CD4-positive, alpha-beta T cell treated with Interleukin-4 for 4 hours (primary cell): ENCODE measurements at places on chromosomes 4 and X.

GRCh38 chr4:144739511-144740033, 93.6 kb downstream of the HHIP start:
- no peak for DNase-seq

GRCh38 chr4:108155373-108155772, 13.4 kb downstream of the LEF1 start:
- DNase-seq = no peak

- no peak for DNase-seq
Measured at GRCh38 chrX:50618788-50619558, 148.3 kb upstream of the DGKK start.

DNA sequence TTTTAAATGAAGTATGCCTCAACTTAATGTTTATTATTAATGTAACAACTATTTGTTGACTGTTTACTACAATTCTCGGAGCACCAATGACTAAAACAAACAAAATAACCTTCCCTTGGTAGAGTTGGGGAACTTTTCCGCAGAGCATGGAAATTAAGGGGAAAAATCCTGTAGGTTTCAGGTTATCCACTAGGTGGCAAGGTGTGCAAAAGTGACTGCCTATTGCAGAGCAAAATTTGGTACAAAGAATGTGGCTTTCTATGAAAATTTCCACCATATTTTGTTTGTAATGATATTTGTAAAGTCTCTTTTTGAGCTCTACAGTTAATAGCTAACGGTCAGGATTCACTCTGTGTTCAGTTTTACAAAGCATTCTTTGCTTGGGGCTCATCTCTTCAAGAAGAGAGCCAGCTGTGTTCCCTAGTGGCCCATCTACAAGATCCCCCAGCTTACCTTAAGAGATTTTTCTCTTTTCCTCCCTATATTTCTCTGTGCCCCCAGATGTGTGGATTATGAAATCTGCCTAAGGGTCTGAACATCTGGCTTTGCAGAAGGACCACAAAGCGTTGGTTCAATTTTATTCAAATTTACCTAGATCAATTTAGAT, 61.1 kb downstream of the FBXO8 start:
- peak; percentile 33 for DNase-seq

DNA sequence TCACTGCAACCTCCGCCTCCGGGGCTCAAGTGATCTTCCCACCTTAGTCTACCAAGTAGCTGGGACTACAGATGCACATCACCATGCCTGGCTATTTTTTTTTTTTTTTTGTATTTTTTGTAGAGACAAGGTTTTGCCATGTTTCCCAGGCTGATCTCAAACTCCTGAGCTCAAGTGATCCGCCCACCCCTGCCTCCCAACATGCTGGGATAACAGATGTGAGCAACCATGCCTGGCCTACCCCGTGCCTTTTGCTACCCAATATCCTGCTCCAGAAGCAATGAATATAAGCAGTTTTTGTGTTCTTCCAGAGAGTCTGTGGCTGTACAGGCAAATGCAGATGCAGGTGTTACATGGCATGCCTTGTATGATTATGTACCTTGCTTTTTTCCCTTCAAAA, 50.5 kb downstream of the TBC1D14 start:
- DNase-seq = no peak

- no peak for DNase-seq
Measured at GRCh38 chr4:112061207-112061817, 83.9 kb upstream of the FAM241A start.

GRCh38 chrX:30957753-30958152, 68.7 kb upstream of the TAB3 start:
- no peak for DNase-seq

DNA sequence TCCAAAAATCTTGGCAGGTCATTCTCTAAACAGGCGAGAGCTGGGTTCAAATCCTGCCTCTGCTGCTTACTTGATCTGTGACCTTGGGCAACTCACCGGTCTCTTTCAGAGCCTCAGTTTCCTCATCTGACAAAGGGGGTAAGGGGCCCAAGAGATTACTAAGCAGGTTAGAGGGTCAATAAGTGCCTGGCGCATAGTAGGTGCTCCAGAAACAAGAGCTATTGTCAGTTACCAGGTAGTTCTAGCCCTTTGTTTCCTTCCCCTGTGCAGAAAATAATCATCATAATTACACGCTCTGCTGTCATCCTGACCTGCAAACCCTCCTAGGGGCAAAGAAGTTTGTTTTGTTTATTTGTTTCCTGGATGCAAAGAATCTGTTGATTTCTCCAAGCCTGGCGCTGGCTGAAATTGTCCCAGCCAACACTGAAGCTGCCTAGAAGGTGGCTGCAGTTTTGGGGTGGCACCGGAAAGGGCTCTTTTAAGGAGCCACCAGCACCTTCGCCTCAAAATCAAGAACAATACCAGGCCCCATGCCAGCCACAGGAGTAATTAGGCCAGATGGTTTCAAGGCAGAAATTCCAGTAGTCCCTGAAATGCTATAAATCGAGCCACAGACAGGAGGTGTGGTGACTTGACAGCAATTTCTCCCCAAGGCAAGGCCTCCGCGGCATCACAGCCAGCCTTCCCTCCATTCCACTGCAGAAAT, 10.2 kb upstream of the KIAA0232 start:
- DNase-seq = no peak

DNA sequence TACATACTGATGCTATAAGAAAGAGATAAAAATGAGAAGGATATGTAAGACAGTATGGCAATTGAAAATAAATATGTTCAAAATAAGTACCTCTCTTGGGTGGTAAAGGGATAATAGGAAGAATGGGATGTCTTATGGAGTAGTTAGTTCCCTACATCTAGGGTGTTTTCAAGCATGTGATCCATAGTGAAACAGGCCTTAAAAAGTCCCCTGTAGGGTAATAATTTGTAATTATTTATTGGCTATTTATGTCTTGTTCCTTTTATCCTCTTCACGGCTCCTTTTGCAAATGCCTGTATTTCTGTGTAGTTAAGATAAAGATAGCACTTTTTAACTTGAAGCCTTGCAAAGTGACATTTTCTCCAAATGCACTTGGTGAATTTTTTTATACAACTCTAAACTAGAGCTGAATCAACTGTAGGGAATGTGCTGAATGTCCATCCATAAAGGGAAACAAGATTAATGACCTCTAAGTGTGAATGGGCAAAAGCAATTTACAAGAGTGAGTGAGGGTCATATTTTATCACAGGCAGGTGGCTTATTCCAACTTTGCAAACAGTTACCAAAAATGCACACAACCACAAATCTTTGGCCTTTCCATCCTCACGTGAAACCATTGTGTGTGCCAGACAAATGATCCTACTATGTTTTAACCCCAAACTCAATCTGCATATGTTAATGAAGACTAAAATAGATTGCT, 299.0 kb downstream of the KCNIP4 start:
- DNase-seq = no peak

- no peak for DNase-seq
Measured at GRCh38 chr4:20078644-20079043, 173.1 kb upstream of the SLIT2 start.

DNA sequence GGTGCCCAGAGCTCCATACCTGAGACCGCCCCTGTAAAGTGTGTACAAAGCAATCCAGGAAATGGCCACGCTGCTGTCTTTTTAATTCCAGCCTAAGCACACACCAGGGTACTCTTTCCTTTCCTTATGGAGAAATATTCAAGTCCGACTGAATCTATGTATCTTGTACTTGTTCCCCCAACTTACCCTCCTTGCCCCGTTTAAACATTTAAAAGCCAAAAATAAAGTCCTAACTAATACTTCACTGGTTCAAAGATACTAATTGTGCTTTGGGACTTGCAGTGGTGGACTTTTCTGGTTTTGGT, 731 bp upstream of the AMMECR1 start:
- no peak for DNase-seq

- DNase-seq = no peak
Measured at GRCh38 chrX:105647749-105648148, 174.6 kb upstream of the NRK start.

DNA sequence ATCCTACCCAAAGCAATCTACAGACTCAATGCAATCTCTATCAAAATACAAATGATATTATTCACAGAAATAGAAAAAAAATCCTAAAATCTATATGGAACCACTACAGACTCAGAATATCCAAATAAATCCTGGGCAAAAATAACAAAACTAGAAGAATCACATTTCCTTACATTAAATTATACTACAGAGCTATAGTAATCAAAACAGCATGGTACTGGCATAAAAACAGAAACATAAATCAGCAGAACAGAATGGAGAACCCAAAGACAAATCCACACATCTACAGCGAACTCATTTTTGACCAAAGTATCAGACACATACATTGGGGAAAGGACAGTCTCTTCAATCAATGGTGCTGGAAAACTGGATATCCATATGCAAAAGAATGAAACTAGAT, 304.1 kb upstream of the FGF13 start:
- DNase-seq = no peak

DNA sequence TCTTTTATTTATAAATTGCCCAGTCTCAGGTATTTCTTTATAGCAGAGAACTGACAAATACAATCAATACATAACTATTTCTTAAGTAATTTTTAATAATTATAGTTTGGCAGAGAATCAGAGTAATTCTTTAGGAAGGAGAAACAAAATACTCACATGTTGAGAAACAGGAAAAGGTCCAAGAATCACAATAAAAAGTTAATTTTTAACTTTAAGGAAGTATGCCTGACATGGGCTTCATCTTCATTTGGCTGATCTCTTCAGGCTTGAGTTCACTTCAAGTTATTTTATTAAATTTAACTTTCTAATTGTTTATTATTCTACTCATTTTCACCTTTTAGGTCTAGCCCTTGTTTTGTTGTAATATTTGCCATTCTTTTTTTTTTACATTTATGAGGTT, 36.1 kb upstream of the RNF150 start:
- DNase-seq = no peak

GRCh38 chr4:33116871-33117270, 2396.7 kb downstream of the PCDH7 start:
- no peak for DNase-seq

DNA sequence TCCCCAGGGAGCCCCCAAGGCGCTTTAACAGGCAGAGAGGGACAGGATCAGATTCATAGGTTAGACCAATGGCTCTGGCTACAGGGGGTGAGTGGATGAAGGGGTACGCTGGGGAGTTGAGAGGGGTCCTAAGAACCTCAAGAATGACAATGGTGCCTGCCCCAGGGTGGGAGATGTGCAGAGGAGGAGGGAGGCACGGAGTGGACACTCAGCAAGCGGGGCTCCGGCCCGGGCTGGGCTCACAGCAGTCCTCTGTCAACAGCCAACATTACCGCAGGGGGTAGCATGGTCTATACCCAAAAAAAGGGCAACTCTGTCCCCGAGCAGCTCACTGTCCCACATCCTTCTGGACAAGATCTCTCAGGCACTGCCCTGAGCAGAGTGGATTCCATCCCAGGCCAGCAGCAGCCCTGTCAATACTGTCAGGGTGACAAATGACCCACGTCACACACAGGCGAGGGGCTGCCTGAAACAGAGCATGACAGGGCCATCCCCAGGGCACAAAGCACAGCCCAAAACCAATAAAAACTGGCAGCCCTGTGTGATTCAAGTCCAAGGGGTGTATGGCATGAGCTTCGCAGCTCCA, 47.7 kb upstream of the PPP2R2C start:
- no peak for DNase-seq

DNA sequence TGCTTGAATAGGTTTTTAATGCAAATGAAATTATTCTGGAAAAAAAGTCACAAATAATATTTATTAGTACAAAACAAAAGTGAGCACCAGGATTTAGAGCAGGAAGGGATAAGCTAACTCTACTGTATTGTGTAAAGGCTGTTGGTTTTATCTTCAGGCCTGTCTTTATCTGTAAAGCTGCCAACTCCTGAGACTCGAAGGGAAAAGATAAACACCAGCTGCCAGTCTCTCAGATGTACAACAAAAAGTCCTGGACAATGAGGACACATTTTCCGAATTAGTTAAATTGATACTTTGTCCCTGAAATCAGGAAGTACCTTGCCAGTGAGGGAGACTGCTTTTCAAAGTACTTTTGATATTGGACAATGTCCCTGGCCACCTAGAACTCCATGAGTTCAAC, 8.8 kb downstream of the DDX60 start:
- DNase-seq = no peak

DNA sequence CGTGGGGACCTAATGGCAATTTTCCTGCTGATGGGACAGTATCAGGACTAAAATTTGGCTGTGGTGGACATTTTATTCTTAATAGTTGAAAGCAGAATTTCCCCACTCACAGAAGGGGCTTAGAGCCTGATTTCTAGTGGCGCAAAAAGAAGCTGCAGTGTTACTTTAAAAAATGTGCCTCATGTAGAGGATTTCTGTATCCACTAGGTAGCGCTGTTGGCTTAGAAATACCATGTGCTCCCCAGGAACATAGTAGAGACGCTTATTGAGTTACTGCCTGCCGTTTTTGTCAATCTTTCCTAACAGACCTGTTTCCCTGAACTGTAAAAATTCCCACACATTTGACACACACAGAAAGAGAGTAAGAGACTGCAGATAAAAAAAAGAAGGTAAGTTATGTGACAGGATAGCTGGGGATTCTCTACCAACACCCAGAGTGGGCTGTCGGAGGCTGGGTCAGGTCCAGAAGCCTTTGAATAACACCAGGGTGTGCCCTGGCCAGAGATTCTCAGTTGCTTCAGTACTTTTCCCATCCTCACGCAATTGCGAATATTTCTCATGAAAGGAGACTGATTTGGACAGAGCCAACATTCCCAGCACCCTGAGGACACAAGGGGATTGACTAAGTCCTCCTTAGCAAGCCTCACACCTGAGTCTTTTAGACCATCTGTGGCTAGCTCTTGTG, 88.4 kb downstream of the ZXDA start:
- peak; percentile 51 for DNase-seq

DNA sequence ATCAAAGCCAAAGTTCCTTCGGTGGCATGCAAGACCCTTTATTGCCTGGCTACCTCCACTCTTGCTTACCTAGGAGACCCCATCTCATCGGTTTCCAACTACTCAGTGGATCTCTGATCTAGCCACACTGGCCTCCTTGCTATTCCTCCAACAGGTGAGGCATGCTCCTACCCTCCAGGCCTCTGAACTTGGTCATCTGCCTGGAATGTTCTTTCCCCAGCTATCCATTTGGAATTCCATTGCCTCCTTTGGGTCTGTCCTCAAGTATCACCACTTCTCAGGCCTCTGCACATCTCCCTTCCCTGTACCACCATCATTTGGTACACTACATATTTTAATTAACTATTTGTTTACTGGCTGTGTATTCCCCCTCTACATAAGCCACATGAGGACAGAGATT, 11.2 kb downstream of the LGI2 start:
- DNase-seq = no peak

GRCh38 chr4:129561886-129562671, 466.1 kb downstream of the C4orf33 start:
- DNase-seq = no peak

- DNase-seq = no peak
Measured at GRCh38 chrX:103372886-103373285, 3.5 kb upstream of the BEX3 start.

DNA sequence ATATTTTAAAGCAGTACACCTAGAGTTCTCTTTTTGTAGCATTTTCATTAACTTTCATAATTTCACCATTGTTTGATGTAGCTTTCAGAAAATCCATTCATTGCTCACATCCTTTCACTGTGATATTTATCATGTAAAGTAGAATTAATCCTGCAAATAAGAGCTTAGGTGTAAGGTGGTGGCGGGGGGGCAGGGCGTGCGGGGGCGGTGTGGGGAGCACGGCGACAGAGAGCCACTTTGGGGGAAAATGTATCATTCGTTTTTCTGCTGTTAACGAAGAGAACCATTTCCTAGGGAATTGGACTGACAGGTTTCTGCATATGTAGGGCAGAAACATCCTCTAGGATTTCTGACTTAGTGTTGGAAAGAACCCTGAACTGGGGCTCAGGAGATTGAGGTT, 82.6 kb upstream of the BRS3 start:
- no peak for DNase-seq

GRCh38 chrX:104877504-104877903, 311.5 kb downstream of the IL1RAPL2 start:
- DNase-seq = no peak
